ENCODE measurements at places on chromosomes 5 and 9.

GRCh38 chr5:153485641-153486040 is 4.8 kb upstream of the GRIA1 start:
- DNase-seq = no peak

- DNase-seq = no peak
Measured at GRCh38 chr9:89185980-89186379, 7.4 kb upstream of the SHC3 start.

GRCh38 chr5:37478121-37478894 is 99.2 kb downstream of the WDR70 start:
- no peak for DNase-seq

GRCh38 chr5:154194345-154195329 is 4.1 kb downstream of the GALNT10 start:
- no peak for DNase-seq

DNA sequence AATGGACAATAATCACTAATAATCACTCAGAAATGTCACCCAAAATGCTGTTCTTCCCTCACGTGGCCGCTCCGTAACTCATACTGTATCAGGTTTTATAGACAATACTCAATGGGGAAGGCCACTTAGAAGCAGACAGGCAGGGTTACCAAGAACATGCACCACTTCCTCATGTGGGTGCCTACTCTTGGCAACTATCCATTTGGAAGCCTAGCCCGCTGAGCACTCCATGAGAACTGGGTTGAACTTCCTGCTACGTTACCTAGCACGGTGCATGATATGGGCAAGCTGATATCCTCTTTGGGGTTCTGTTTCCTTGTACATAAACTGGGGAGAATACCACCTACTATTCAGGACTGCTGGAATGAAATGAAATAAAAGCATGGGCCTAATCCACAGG is 14.3 kb downstream of the DAP start:
- no peak for DNase-seq

GRCh38 chr9:119794836-119795235 is 425.6 kb upstream of the BRINP1 start:
- DNase-seq = no peak

GRCh38 chr9:127714951-127715469 is 453 bp downstream of the PTRH1 start:
- DNase-seq = no peak

GRCh38 chr5:39266442-39266841 is 47.1 kb upstream of the FYB1 start:
- DNase-seq = no peak

GRCh38 chr9:34070606-34071324 is 22.1 kb upstream of the UBAP2 start:
- DNase-seq = no peak

GRCh38 chr9:78486661-78487060 is 189.7 kb downstream of the PSAT1 start:
- no peak for DNase-seq

All from stimulated activated CD4-positive, alpha-beta T cell treated with anti-CD3 and anti-CD28 coated beads, Interleukin-15, amount 100 ng/mL, for 1 hour (primary cell).